NCI-H774 (cell line): ENCODE measurements at places on chromosomes 6 and 20.

GRCh38 chr6:37845930-37846329, 26.4 kb downstream of the ZFAND3 start:
- no peak for DNase-seq

GRCh38 chr20:53247468-53248103, 275.4 kb downstream of the TSHZ2 start:
- DNase-seq, result no peak

DNA sequence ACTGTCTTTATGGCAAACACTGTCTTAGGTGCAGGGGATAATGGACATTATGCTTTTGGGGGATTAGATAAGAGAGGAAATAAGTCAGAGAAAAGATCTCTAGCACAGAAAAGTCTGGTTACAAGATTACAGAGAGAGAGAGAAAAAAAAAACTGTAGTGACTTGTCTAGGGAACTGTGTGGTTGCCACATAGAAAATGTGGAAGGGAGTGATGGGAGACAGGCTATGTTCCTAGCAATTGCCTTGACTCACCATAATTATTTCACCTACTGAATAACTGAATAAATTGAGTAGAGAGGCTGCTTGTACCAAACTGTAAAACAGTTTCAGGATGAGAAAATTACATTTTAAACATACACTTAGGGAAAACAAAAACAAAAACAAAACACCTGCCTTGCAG, 229.7 kb downstream of the LAMA2 start:
- no peak for DNase-seq

DNA sequence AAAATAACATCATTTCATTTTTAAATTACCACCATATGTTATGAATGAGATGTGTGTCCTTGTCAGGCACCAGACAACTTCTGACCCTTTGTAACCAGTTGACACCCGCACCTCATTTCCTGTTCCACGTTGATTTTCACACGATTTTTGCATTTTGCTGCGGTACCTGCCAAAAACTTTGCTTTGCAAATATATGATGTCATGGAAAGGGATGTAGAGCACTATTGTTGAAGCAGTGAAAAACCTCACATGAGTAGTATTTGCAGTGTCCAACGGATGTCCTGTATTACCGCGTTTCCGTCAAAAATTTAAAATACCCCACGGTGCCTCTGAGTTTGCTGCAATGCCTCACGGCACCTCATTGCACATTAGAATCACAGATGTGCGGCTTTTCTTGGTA, 115.6 kb downstream of the MTHFD1L start:
- DNase-seq, result no peak

DNA sequence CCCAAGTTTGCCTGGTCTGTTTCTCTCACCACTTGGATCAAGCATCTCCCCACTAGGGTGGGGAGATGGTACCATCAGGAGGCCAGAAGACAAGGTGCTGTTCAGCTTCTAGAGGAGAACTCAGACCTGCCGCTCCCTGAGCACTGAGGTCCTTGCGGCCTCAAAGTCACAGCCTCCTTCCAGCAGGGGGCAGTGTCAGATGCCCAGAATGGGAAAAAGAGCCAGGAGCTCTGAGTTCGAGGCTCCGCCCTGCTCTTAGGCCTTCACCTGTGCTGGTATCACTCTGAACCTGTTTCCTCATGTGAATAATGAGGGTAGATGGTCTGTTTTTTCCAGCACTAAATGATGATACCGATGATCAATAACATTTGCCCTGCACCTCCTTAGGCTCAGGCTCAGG, 68.7 kb downstream of the TOX2 start:
- DNase-seq, result no peak
